Fibroblast of skin of right biceps (primary cell): ENCODE measurements at places on chromosomes 5 and 9.
A peak's percentile ranks its signal among the peaks of the same experiment; 100 is the strongest.

DNA sequence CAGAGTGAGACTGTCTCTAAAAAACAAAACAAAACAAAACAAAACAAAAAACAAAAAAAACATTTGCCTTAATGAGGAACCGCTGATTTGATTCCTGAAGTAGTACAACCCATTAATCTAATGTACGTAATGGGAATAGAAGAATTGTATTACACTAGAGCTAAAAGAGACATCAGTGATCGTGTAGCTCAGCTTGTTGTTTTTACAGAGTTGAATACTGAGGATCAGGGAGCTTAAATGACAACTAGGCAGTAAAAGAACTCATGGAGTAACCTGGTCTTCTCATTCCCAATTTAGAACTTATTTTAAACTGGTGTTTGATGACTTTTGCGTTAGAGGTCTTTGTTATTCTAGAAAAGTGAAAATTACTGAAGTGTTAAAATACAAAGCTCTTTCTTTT lies 65.1 kb upstream of the SLC28A3 start:
- no peak for DNase-seq

GRCh38 chr5:133243196-133243595 lies 191.4 kb downstream of the HSPA4 start:
- DNase-seq: no peak

GRCh38 chr5:150505041-150505511 lies 2.9 kb upstream of the NDST1 start:
- DNase-seq: no peak

- DNase-seq: no peak
These were observed 37.6 kb downstream of the ELL2 start for GRCh38 chr5:95923918-95924544.

- peak; percentile 51 for DNase-seq
These were observed 208.1 kb downstream of the GNA14 start for GRCh38 chr9:77440057-77440456.

DNA sequence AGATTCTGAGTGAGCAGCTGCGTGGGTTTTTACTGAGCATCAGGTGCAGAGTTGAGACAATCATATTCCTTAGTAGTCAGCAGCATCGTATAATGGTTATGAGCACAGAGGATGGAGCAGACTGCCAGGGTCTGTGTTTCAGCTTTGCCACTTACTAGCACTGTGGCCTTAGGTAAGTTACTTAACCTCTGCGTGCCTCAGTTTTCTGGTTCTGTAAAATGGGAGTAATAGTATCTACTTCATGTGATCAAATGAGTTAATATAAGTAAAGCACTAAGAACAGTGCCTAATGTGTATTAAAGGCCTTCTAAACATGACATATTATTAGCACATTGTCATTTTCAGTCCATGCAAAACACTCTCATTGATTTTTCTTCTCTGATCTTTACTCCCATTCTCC lies 4.8 kb upstream of the BTF3 start:
- DNase-seq: no peak

DNA sequence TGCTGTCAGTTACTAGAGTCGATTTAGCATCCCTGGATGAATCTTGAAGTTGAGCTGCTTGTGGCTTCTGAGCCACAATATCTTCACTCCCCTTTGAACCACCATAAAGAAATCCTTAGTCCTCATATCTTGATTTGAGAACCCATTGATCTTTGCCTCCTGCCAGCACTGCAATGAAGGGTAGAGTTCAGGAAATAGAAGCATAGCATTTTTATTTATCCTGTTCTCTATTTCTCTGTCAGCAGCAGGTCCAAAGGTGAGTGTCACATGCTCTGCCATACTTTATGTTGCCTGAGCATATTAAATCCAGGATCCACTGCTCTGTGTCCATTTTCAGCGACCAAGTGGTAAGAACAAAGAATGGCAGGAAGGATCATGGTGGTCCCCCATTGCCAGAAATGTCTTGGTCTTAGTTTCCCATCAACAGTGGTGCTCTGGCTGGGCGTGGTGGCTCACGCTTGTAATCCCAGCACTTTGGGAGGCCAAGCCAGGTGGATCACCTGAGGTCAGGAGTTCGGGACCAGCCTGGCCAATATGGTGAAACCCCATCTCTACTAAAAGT lies 80.2 kb upstream of the PANK3 start:
- no peak for DNase-seq

GRCh38 chr9:37060833-37061232 lies 26.8 kb upstream of the PAX5 start:
- no peak for DNase-seq

GRCh38 chr5:160310140-160310539 lies 2.2 kb downstream of the CCNJL start:
- no peak for DNase-seq
